T-cell (primary cell): ENCODE measurements at places on chromosomes 4 and X. TPM values are rescaled to one million over a fixed set of nuclear protein-coding genes. Genes with fewer than 3 reads are reported as not detected.

The RAB41 gene
- total RNA-seq: not detected

The LUZP4 gene
- not detected for total RNA-seq

The GPRASP3 gene
- 1.9 TPM for total RNA-seq

The AMER1 gene
- 5.7 TPM for total RNA-seq

The SLC7A11 gene
- total RNA-seq: 0.41 TPM

The TEX13D gene
- total RNA-seq: not detected

The DNAAF6 gene
- total RNA-seq: not detected

The S100G gene
- not detected for total RNA-seq

GRCh38 chr4:8840816-8841455 is 30.7 kb downstream of the HMX1 start:
- H3K4me3 ChIP-seq: no peak overlapping the region
- no peaks in the 10 kb centered on the region for H3K27me3 ChIP-seq
- H3K4me1 ChIP-seq: no peaks in the 10 kb centered on the region
- H3K27ac ChIP-seq: no peak overlapping the region

DNA sequence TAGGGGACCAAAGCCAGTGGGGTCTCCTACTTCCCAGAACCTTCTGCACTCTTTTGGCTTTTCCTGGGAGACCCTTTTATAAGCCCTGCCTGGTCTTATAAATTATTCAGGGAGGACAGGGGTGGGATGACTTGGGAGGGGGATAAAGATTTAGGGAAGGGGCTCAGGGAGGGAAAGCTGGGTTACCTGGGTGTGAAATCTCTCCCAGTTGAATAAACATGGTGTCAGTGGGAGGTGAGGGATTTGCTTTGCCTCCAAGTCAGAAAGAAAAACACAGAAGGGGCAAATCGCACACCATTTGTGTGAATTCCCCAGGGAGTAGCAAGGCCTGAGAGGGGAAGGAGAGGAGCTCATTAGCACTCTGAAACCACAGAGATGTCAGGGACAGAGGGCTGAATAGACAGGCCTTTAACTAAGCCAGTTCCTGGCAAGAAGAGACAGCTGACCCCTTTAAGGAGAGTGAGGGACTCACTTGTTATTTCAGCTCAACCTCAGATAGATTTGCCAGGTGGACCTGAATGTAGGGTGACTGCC is at the start of gene RIPPLY1:
TSS of gene RIPPLY1 (minus strand) at position 51 of the 534 bp plus-strand sequence. CDS start 54 bp downstream, outside the sequence.
- H3K27ac ChIP-seq: no peak within 1 kb of the TSS
- H3K4me3 ChIP-seq: no peak within 1 kb of the TSS
- H3K27me3 ChIP-seq: no peaks in the 10 kb centered on the region
- no peaks in the 10 kb centered on the region for H3K36me3 ChIP-seq
- no peak for DNase-seq

DNA sequence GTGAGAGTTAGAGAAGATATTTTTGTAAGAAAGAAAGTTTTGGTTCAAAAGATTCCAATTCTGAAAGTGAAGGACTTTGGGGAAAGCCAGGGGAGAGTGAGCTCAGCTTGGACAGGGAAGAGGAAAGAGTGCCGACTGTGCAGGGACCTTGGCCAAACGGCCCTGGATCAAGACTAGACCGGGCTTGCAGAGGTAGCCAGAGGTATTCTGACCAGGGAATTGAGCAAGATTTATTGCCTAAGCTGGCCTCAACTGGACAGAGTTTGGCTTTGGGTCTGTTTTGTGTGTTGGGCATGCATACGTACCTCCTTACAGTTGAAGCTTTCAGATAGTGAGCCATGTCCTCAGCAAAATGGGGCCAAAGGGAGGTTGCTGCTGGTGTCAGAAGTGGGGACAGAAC is 11.6 kb downstream of the PLAC1 start:
- H3K4me3 ChIP-seq: no peak overlapping the region
- no peak for DNase-seq
- no peaks in the 10 kb centered on the region for H3K27me3 ChIP-seq

GRCh38 chr4:2812612-2813354 is 19.9 kb downstream of the SH3BP2 start:
- H3K36me3 ChIP-seq: no peaks in the 10 kb centered on the region
- H3K4me1 ChIP-seq: peaks cover 66% of the 10 kb centered on the region
- H3K27ac ChIP-seq: peak overlapping the region; percentile 91
- H3K27me3 ChIP-seq: no peaks in the 10 kb centered on the region
- H3K4me3 ChIP-seq: peak overlapping the region; percentile 80
- no peak for DNase-seq

GRCh38 chr4:182808673-182809416 is 108.3 kb downstream of the DCTD start:
- H3K27ac ChIP-seq: peak overlapping the region; percentile 0
- peaks cover 9% of the 10 kb centered on the region for H3K4me1 ChIP-seq
- no peaks in the 10 kb centered on the region for H3K36me3 ChIP-seq
- peak overlapping the region; percentile 3 for H3K4me3 ChIP-seq

GRCh38 chr4:47907089-47907646 is 7.2 kb downstream of the NFXL1 start:
- H3K4me3 ChIP-seq: no peak overlapping the region
- no peaks in the 10 kb centered on the region for H3K36me3 ChIP-seq
- DNase-seq: no peak
- no peaks in the 10 kb centered on the region for H3K4me1 ChIP-seq
- no peaks in the 10 kb centered on the region for H3K27me3 ChIP-seq
- no peak overlapping the region for H3K27ac ChIP-seq

DNA sequence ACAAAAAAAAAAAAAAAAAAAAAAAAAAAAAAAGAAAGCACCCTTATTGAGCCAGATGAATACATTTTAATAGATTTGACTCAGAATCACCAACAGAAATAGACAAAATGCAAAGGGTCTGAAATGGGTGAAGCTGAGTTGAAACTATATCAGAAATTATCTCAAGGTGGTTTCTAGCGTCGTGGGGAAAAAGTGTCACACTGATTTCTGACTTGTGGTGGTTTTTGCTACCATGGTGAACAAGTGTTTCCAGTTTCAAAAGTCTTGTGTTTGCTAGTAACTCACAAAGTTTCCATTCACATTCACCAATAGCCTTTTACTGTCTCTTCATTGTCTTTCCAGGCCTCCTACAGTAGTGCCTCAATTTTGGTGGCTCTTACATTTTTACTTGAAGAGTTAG is 135.5 kb downstream of the ARHGAP24 start:
- no peak overlapping the region for H3K27ac ChIP-seq
- H3K27me3 ChIP-seq: no peaks in the 10 kb centered on the region

- H3K27ac ChIP-seq: no peak overlapping the region
- no peak for DNase-seq
- H3K27me3 ChIP-seq: no peaks in the 10 kb centered on the region
- H3K4me3 ChIP-seq: no peak overlapping the region
Observed at GRCh38 chr4:69066945-69067344, 29.3 kb upstream of the UGT2B7 start.

- no peak for DNase-seq
- H3K27ac ChIP-seq: no peak overlapping the region
- no peaks in the 10 kb centered on the region for H3K36me3 ChIP-seq
- no peaks in the 10 kb centered on the region for H3K4me1 ChIP-seq
- H3K4me3 ChIP-seq: no peak overlapping the region
Observed at GRCh38 chr4:65943076-65943475, 272.8 kb upstream of the EPHA5 start.

DNA sequence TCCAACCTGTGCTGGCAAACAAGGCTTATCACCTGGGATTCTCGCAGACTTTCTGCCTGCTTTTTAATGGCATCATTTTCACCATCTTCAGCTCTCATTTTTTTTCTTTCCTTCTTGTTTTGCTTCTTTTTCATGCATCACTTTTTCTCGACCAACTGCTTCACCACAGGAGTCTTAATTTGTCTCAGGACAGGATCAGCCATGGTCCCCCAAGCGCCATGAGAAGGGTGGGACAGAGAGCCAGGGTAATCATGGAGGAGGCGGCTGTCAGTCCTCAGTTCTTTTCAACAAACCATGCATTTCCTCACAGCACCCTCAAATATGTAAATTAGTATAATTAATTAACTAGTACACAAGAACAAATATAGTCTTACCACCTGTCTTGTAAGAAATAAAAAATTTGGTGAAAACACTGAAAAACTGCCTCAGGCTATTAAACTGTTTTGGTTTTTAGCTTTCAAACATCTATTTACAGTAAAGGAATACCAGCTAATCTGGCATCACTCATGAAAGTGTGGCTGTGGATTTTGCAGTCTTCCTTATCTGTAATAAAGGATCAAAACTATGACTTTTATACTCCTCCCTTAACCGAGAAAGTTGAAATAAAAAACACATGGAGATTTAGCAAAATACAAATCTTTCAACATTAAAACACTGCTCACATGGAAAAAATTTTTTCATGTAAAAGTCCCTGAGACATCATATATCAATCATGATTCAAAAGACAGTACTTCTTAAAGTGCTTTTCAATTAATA is 19.1 kb downstream of the EIF4E start:
- H3K27ac ChIP-seq: no peak overlapping the region
- H3K4me1 ChIP-seq: peaks cover 28% of the 10 kb centered on the region
- H3K4me3 ChIP-seq: no peak overlapping the region
- no peaks in the 10 kb centered on the region for H3K36me3 ChIP-seq
- H3K27me3 ChIP-seq: no peaks in the 10 kb centered on the region

GRCh38 chrX:1389993-1390285 is 2.0 kb downstream of the SLC25A6 start:
- no peaks in the 10 kb centered on the region for H3K27me3 ChIP-seq
- H3K4me1 ChIP-seq: peaks cover 18% of the 10 kb centered on the region
- H3K4me3 ChIP-seq: no peak overlapping the region
- no peak overlapping the region for H3K27ac ChIP-seq
- peaks cover 36% of the 10 kb centered on the region for H3K36me3 ChIP-seq

GRCh38 chr4:26055855-26056254 is 141.8 kb downstream of the SMIM20 start:
- no peak overlapping the region for H3K4me3 ChIP-seq
- H3K27ac ChIP-seq: no peak overlapping the region
- H3K27me3 ChIP-seq: peaks cover 7% of the 10 kb centered on the region

DNA sequence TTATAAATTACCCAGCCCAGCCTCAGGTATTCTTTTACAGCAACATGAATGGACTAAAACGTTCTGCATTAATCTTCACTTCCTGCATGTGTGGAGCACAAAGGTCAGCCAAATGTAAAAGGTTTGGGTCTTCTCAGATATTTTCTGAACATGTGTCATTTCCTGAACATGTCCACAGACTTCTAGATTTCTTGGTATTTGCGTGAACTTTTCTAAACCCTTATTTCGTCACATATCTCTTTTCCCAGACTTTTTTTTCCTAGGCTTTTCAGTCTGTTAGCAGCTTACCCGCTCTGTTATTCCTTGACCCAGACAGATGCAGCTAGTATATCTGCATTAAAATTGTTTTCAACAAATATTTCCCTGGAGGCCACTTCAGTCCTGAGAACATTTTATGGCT is 57.3 kb upstream of the USP51 start:
- H3K4me1 ChIP-seq: no peaks in the 10 kb centered on the region
- no peaks in the 10 kb centered on the region for H3K36me3 ChIP-seq

DNA sequence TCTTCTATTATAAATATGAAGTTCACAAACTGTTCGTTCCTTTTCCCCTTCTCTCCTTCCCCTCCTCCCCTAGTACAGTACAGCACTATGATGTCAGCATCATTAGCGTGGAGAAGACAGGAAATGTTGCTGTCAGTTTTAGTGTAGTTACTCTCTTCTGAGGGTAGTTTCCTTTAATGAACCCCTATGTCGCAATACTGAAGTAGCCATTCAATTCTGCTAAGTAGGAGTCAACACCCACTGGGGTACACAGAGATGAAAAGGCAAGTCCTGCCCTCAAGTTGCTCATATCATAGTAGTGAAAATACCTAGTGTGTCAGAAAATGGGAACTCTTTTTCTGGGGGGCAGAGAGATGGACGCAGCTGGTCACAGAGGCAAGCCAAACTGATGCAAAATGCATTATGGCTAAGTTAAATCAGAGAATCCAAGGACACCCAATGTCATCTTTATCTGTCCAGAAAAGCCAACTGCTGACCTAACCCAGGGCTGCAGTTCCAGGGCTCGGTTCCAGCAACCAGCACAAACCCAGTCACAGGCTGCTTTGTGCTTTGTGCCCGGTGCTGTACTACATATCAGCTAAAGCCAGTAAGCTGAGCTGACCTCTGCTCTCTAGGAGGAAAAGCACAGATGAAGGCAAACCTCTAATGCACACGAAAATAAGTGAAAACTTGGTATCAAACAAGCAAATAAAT is 31.5 kb downstream of the GRIA3 start:
- no peaks in the 10 kb centered on the region for H3K27me3 ChIP-seq
- no peak overlapping the region for H3K27ac ChIP-seq
- no peaks in the 10 kb centered on the region for H3K36me3 ChIP-seq
- DNase-seq: no peak
- no peak overlapping the region for H3K4me3 ChIP-seq

- no peaks in the 10 kb centered on the region for H3K4me1 ChIP-seq
- H3K27ac ChIP-seq: no peak overlapping the region
- H3K36me3 ChIP-seq: no peaks in the 10 kb centered on the region
- H3K27me3 ChIP-seq: no peaks in the 10 kb centered on the region
- no peak for DNase-seq
- H3K4me3 ChIP-seq: no peak overlapping the region
Observed at GRCh38 chrX:32170481-32170880, 1040.9 kb downstream of the DMD start.

- no peak overlapping the region for H3K27ac ChIP-seq
- H3K27me3 ChIP-seq: no peaks in the 10 kb centered on the region
- no peak for DNase-seq
- H3K4me1 ChIP-seq: no peaks in the 10 kb centered on the region
- H3K4me3 ChIP-seq: no peak overlapping the region
- H3K36me3 ChIP-seq: no peaks in the 10 kb centered on the region
Observed at GRCh38 chr4:21117541-21118180, 417.4 kb downstream of the PACRGL start.

- no peaks in the 10 kb centered on the region for H3K4me1 ChIP-seq
- H3K27me3 ChIP-seq: peaks cover 2% of the 10 kb centered on the region
- no peak for DNase-seq
- no peak overlapping the region for H3K4me3 ChIP-seq
- no peak overlapping the region for H3K27ac ChIP-seq
- H3K36me3 ChIP-seq: no peaks in the 10 kb centered on the region
Observed at GRCh38 chr4:17085416-17085815, 187.0 kb upstream of the LDB2 start.
